Testis (tissue), 5 donors: ENCODE measurements at places on chromosomes 11 and 22.
A peak's percentile ranks its signal among the peaks of the same experiment; 100 is the strongest.

DNA sequence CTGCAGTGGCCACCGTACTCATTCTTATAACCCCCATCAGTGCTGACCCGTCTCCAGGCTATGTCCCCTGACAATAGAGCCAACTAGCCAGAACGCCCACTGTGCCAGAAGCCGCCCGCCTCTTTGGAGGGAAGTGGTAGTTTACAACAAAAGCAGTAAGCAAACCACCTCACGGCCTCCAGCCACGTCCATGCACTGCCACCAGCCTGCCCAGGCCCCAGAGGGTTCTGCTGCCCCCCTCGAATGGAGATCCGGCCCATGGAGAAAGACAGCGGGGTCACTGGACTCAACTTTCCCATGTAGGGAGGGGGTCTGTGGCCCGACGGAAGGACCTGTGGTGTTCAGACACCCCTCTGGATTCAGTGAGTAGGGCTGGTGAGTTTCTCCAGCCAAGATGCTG is 340.3 kb downstream of the CTTN start:
- DNase-seq, result no peak

DNA sequence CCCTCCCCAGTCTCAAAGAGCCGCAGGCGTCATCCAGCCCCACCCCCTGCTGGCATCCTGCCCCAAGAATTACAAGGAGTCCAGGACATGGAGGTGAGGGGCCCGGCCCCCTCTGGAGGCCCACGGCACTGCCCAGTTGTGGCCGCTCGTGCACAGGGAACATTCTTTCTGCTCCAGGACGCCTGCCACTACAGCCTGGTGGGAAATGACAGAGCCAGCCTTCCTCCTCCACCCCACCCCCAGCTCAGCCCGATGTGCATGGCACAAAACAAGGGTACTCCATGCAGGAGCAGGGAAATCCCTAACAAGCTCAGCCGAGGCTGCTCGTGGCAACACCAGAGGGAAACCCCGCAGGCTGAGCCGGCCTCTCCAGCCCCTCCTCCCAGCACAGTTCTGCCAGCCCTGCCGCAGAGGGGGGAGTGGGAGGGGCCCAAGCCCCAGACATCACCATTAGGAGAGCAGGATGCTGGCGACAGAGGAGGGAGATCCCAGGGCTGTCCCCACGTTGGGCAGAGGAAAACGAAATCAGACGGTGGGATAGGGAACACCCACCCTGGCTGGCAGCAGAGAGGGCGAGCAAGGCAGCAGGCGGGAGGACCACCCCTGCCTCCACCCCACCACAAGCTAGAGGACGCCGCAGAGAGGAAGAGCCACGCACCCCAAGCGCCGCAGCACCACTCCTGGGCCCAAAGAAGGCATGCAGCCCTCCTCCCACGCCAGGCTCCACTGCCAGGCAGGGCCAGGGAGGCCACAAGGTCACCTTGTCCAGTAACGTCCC is 10.0 kb downstream of the IGSF9B start:
- peak; percentile 69 for DNase-seq

GRCh38 chr22:35921777-35922176 is 106.8 kb downstream of the RBFOX2 start:
- peak; percentile 73 for DNase-seq

DNA sequence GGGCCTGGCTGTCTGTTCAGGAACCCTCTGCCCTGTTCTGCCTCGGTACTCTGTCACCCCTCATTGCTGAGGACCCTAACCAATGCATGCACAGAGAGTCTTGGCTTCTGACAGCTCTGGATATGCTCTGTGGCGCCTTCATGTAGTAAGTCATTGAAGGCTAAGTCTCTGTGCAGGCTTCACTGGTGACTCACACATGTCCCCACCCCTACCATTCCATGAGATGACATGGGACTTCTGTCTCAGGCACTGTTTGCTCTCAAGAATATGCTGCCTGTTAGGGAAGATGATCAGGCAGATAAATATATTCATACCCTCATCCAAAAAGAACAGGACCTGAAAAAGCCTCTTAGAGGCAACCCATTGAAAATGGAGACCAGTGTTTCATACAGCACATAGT is 43.6 kb upstream of the HORMAD2 start:
- no peak for DNase-seq

- no peak for DNase-seq
Observed at GRCh38 chr11:44096360-44097185, 1.1 kb downstream of the EXT2 start.

GRCh38 chr11:117073539-117073938 is 24.7 kb downstream of the SIK3 start:
- no peak for DNase-seq

DNA sequence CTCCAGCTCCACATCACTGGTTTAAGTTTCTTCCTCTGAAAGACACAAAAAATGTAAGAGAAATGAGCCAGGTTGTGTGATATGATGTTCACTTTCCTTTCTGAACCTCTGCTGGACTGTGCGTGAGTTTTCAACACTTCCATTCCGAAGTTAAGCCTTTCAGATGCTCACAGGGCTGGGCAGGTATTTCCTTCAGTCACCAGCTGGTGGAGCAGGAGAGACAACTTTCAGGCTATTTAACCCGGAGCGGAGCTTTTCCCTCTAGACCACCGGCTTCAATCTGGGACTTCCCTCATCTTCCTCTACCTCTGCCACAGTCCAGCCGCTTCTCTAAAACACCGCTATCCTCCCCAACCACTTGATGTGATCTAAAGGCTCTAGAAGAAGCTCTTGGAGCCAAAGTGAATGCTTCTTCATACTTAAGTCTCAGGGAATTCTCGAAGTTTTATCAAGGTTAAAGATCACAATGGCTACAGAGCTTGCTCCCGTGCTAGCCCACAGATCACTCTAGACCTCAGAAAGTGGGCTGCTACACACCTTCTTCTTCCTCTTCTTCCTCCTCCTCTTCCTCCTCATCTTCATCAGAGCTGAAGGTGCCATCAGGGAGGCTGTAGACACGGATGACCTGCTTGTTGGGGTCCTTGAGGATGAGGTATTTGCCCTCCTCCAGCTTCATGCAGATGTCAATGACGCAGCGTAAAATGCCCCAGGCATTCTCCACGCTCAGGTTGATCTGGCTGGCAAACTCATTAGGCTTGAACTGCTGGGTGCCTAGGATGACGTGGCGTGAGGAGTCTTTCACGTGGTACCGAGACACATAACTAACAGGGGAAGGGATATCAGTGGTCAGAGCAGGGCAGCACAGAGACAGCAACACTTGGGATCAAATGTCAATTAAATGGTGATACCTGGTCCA is 4.4 kb upstream of the FOXRED2 start:
- peak; percentile 60 for DNase-seq

DNA sequence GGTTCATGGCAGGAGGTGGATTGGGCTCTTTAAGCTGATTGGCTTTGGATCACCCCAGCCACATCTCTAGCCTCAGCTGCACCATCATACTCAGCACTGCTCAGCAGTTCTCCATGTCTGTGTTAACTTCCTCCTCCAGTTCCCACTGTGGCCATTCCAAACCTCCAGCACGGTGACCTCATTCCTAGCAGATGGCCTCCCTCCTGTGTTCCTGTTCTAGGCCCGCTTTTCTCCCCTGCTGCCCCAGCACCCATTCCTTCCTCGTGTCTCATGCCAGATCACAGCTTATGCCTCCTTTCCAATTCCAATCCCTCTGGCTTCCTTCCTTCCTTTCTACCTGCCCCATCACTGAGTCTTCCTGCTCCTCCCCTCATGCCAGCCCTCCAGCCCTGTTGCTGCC is 96.1 kb downstream of the MICAL2 start:
- DNase-seq, result no peak

- DNase-seq, result peak; percentile 11
Observed at GRCh38 chr22:46050451-46050845, 73.5 kb upstream of the WNT7B start.

GRCh38 chr11:125168918-125169456 is 4.4 kb downstream of the PKNOX2 start:
- no peak for DNase-seq

DNA sequence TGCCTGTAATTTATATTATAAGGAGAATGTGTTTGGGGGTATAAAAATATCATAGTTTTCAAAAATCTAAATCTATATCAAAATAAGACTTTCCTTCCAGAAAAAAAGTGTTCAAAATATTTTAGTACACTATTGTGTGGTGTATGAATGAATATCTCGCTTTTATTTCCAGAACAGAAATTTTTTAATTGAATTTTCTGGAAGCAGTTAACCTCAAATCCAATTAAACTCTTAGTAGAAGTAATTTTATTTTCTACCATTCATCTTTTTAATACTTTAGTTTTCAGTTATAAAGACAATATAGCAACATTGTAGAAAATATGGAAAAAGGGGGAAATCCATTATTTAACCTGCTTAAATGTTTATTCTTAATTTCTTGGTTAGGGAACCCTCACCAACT is 58.7 kb downstream of the ACER3 start:
- DNase-seq, result no peak

- no peak for DNase-seq
Observed at GRCh38 chr11:78190374-78190773, 1.7 kb downstream of the USP35 start.

- peak; percentile 26 for DNase-seq
Observed at GRCh38 chr22:44702479-44703198, 635 bp downstream of the PRR5 start.

DNA sequence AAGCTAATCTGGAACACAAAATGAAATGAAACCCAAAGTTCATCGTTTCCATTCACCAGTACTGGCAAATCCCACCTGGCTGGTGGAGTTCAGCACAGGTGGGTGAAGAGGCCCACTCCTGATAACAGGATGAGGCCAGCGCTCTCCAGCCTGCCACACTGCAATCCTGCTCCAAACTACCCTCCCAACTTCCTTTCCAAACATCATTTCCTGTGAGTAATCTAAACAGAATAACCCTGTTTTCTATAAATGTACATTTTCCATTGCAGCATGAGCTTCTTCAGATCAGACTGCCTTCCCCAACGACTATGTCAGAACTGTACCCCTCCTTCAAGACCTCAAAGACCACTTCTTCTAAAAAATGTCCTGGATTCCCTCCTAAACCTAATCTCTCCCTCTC is 15.9 kb upstream of the NFRKB start:
- DNase-seq, result no peak

GRCh38 chr22:49429066-49429465 is 398.6 kb downstream of the BRD1 start:
- DNase-seq, result no peak

- peak; percentile 58 for DNase-seq
Observed at GRCh38 chr22:46619830-46620501, at the start of gene GRAMD4. GRAMD4 (plus strand) TSS chr22:46620386; CDS start chr22:46626800, 6,414 bp downstream.

DNA sequence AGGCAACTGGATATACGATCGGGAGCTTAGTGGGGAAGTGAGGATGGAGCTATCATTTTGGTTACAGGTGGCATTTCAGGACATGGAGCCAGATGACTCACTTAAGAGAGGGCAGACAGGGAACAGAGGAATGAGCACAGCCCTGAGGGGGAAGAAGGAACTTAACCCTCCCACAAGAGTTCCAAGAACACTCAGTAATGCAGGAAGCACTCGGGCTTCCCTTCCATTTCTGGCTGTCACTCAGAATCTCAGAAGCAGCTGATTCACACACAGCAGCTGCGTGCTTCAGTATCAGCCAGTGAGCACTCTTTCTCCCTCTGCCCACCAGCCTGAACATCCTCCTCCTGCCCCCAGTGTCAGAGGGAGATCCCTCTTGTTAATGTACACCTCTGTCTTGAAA is 34.8 kb downstream of the EFCAB6 start:
- no peak for DNase-seq

DNA sequence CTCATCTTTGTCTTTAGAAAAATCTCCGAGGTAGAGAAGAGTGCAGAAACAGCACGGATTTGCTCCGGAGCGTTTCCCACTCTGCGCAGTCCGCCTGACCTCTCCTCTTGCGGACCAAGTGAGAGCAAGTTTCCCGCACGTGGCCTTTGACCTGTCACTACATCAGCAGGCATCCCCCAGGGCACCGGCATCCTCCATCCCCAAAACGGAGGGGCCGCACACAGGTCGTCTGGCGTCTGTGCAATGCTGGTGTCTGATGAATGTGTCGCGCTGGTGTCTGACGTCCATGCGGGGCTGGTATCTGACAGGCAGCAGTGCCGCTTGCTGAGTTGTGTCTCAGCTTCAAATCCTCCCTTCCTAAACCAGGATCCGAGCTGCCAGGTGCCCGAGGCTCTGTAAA is 739 bp upstream of the MRGPRE start:
- DNase-seq, result no peak

GRCh38 chr22:32897400-32897799 is 95.9 kb downstream of the TIMP3 start:
- DNase-seq, result no peak

DNA sequence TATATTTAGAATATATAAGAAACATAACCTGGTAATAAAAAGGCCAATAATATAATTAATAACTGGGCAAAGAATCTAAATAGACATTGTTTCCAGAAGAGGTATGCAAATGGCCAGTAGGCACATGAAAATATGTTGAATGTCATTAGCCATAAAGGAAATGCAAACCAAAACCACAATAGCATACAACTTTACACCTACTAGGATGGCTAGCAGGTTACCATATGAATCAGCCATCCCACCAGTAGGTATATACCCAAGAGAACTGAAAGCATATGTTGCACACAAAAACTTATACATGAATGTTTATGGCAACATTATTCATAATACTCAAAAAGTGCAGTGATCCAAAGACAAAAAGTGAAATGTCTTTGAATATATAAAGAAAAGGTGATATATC is 2.7 kb upstream of the OR2D2 start:
- DNase-seq, result no peak

- DNase-seq, result no peak
Observed at GRCh38 chr11:113531083-113531482, 55.9 kb upstream of the DRD2 start.

- no peak for DNase-seq
Observed at GRCh38 chr11:34067383-34068065, 16.0 kb downstream of the CAPRIN1 start.

DNA sequence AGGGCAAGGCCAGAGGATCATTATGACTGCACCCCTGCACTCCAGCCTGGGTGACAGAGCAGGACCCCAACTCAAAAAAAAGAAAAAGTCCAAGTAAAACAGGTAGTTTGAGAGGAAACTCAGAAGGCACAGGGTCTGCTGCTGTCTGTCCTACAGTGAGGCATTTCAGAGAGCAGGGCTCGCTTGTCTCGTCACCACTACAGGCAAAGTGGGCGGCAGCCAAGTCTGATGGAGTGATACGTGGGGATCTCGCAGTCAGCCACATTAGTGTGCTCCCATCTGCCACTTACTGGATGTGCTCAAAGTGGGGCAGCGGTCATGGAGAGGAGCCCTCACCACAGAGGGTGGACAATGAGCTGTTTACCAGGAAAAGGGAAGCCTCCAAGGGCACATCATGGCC is 42.1 kb downstream of the PI4KA start:
- no peak for DNase-seq

GRCh38 chr11:1127664-1128162 is 30.0 kb upstream of the MUC5AC start:
- DNase-seq, result no peak

- peak; percentile 92 for DNase-seq
Observed at GRCh38 chr22:23823331-23823791, 15.4 kb downstream of the DERL3 start.

DNA sequence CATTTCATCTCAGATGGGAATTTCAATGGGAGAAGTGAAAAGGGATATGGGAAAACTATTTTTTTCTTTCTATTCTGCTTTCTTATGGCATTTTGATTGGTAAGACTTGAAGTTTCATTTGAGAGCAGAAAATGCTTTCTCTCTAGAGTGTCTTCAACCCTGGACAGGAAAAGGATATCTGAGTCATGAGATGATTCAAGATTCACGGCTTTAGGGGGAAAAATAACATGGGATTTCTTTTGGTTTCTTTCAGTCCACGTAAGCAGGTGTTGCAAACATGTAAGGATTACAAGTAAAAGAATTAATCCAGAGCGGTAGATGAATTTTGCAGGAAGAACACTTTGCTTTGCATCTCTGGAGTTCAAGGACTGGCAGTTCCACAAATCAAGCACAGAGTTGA is 1001.0 kb upstream of the TENM4 start:
- DNase-seq, result no peak
